8988T (cell line): ENCODE measurements at places on chromosomes 12 and 14.

- no peak for DNase-seq
These were observed 19.1 kb upstream of the FICD start for GRCh38 chr12:108495823-108496579.

GRCh38 chr12:48419116-48419935 lies 53.0 kb upstream of the ANP32D start:
- no peak for DNase-seq

GRCh38 chr14:30180219-30180618 lies 252.6 kb upstream of the PRKD1 start:
- DNase-seq, result no peak

GRCh38 chr14:25122211-25122610 lies 72.3 kb upstream of the STXBP6 start:
- DNase-seq, result no peak

GRCh38 chr14:45728434-45729225 lies 475.6 kb upstream of the MIS18BP1 start:
- no peak for DNase-seq

DNA sequence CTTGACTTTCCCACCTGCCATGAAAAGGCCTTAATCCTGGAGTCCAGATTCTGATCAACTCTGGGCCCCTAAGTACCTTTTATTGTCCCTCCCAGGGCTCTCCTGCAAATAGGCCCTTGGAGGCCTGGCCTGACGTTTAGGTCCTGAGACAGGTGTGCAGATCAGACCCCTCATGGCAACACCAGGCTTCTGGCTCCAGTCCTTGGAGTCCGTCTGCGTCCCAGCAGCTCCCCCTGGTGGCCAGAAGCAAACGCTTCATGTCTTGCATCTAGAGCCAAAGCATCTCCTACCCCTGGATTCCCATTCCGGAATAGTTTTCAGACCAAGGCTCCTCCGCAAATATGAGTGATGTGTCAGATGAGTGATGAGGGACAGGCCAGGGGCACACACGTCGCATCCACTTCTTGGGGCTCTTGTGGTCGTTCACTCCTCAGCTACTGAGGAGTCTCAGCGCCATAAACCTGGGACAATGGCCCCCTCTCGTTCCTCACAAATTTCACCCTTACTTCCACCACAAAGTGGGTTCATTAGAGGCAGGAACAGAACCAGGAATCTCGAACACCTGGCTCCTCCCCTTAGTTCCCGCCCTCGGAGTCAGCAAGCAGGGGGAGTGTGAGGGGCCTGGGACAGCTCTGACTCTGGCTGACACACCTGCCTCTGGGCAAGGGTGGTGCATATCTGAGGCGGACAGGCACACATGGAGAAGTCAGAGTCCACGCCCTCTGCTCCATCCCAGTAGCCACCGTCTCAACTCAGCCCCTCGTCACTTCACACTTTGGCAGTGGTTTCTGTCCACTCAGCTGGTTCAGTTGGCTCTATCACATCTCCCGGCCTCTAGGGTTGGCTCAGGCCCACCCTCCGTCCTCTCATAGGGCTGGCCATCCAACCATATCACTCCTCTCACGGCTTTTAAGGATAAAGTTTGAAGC lies 77.9 kb upstream of the PWP1 start:
- peak; percentile 80 for DNase-seq

DNA sequence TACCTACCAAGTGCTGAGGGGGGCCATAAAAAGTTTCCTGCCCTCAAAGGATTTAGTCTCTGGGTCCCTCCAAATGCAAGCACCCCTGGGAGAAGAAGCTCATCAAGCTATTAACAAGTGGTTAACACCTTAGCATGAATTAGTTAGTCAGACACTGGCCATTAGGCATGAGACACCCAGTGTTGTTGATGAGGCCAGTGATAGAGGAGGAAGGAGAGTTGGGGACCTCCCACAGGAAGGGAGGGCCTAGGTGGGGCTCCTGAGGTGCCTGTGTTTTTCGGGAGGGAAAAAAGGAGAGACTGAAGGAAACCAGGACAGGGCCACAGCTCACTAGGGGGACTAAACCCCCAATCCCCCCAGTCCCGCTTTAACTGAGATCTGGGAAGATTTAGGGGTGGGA lies 4.5 kb upstream of the KRT71 start:
- no peak for DNase-seq

GRCh38 chr12:117105902-117106301 lies 6.7 kb upstream of the TESC start:
- DNase-seq, result no peak

DNA sequence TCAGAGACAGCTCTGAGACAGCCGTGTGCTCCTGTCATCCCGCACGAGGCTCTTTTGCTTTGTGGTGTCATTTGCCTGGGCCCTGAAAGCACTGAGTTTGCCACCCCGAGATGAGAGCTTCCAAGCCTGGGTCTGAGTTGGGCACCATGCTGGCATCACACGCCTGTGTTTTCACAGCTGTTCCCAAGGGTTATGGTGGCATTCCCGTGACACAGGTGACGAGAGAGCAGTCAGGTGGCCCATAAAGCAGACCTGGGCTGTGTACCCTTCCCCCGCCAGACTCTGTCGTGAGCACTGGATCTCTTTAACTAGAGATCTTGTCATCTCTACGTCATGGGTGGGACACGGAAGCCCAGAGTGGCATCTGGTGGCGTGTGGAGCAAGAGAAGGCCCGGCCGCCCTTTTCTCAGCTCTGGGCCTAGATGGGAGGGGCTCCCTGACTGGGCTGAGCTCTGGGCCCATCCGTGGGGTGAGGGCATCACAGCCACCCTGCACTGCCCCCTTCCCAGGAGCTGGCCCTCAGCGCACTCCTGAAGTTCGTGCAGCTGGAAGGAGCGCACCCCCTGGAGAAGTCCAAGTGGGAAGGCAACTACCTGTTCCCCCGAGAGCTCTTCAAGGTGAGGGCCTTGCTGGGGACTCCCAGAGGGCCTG lies 2.6 kb downstream of the NOC4L start:
- DNase-seq, result peak; percentile 8
